Bronchial epithelial cell (primary cell): ENCODE measurements at places on chromosomes 1 and 21.
A peak's percentile ranks its signal among the peaks of the same experiment; 100 is the strongest.

- DNase-seq = no peak
Measured at GRCh38 chr21:33029385-33029921, 3.7 kb downstream of the OLIG2 start.

DNA sequence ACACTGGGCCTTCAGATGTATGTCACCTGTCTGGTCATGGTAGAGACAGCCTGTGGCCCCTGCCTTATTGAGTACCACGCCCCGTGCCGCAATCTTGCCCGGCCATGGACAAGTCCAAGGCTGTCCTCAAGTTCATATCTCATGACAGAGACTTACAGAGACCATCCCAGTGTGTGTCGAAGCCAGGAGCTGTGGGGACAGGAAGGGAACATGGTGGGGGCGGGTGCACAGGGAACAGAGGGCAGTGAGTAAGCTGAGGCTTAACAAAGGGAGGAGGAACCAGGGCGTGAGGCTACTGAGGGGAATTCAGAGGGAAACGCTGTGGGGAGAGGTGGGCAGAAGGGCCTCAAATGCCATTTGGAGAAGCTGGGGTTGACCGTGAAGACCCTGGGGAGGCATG is 75.8 kb downstream of the ALPL start:
- DNase-seq = peak; percentile 20

GRCh38 chr1:111369645-111370044 is 57.9 kb downstream of the OVGP1 start:
- DNase-seq = no peak

- peak; percentile 79 for DNase-seq
Measured at GRCh38 chr1:239550178-239550577, 163.8 kb downstream of the CHRM3 start.

DNA sequence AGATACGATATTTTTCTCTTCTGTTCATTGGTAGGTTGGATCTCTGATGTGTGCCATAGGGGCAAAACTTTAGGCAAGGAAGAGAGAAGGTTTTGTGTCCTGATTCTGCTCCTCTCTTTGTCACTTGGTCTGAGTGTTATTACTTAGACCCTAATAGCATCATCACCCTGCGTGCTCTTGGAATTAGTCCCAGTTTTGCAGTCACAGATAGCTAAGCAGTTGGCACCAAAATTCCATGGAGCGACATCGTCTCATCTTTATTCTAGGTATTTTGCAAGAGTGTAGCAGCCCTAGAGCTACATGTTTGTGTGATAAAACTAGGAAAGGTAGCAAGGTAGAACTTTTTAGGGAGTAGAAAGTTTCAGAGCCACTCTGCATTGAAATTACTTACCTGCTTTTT is 23.8 kb downstream of the PIP5K1A start:
- no peak for DNase-seq

GRCh38 chr1:247409869-247410544 is 6.0 kb upstream of the NLRP3 start:
- no peak for DNase-seq

DNA sequence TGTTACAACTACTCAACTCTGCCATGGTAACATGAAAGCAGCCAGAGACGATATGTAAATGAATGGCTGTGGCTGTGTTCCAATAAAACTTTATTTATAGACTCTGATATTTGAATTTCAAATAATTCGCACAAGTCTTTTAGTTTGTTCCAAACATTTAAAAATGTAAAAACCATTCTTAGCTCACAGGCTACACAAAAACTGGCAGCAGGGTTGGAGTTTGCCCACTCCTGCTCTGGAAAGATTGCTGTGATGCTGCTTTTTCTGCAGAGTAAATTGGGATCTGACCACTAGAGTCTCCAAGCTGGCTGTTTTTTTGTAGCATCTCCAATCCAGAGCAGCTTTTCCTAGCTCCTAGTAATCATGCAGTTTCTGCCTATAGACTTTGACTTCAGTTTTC is 157.5 kb downstream of the CHRM3 start:
- DNase-seq = no peak

GRCh38 chr1:38547321-38547720 is 312.3 kb downstream of the RRAGC start:
- no peak for DNase-seq

- no peak for DNase-seq
Measured at GRCh38 chr1:56074007-56074651, 505.2 kb downstream of the PLPP3 start.

DNA sequence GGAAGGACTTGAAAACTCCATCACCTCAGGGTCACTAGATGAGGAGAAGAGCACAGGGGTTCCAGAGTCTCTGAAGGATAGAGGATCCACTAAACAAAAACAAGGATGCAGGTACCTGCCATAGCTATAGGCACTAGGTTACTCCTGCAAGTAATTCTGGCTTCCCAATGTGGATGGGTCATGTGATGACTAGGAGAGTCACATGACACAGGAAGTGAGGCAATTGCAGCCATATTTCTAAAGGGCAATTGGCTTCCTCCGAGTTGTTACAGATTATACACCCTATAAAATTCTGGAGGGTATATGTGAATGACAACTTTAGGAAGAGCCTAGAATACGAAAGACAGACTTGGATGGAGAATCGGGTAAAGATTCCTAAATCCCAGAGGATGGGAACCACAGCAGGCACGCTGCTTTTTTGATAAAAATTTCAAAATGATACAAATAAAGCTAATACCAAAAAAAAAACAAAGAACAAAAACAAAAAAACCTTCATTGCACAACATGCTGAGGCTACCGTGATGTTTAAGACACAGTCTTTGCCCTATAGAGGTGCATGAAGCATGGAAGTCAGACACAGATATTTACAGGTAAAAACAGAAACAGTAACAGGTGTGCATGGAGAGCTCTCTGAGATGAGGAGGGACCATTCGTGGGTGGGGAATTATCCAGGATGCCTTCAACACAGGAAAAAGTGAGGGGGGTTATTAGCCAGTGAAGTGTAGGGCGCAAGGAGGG is 10.5 kb downstream of the MTX1 start:
- peak; percentile 63 for DNase-seq

- DNase-seq = no peak
Measured at GRCh38 chr1:186864296-186864695, 35.5 kb downstream of the PLA2G4A start.

DNA sequence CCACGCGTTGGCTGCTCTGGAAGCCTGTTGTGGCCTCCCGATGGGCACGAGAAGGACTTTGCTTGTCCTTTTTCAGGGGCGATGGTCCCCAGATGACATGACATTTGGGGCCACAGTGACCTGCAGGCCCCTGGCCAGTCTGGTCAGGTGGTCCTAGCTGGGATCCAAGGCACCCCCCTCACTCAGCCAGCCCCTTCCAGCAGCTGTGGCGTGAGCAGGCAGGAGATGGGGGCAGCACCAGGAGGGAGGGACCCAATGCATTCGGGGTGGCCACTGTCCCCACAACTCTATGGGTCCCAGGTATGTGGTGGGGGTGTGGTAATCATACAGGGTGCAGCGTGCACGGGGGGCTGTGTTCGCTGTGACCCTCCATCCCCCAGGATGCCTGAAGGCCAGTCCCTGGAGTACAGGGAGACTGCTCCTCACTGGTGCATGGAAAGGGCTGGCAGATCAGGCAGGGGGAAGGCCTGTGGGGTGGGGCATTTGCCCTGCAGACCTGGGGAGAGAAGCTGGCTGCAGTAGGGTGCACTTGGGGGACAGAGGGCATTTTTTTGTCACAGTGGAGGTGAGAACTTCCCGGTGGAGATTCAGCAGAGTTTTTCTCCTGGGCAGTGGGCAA is 31.7 kb downstream of the WNT3A start:
- no peak for DNase-seq

GRCh38 chr1:11207898-11208611 is 18.9 kb downstream of the ANGPTL7 start:
- peak; percentile 22 for DNase-seq

DNA sequence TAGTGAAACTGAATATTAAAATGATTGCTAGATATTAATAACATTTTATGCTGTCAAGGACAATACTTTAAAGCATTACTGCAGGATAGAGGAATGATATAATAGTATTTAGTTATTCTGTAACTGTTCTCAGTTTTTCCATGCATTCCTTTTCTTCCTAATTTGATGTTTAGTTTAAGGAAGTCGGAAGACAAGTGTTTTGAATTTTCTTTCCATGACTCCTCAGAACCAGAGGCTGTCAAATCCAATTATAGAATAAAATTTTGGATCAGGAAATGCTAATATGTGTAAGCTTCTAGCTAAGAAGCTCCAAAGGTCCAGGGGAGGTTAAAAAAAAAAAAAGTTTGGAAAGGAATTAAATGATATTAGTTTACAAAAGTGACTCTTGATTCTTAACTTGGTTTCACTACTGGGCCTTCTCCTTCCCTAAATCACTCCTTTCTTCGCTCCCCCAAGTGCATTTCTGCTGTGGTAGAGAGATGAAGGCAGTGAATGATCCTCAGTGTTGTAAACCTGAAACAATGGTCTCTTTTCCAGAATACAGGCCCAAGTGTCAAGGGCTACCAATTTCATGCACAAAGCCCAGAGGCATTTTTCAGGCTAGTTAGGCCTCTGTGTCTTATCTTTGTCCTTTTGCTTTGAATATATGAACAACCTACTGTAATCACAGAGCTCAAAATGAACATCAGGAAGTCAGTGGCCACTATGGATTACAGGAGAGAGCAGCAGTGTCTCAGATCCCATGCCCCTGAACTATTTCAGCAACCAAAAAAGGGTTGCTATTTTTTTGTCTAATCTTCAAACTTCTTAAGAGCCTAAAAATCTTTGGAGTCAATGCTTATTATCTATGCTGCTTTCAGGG is 6.2 kb downstream of the ADSS2 start:
- DNase-seq = no peak

DNA sequence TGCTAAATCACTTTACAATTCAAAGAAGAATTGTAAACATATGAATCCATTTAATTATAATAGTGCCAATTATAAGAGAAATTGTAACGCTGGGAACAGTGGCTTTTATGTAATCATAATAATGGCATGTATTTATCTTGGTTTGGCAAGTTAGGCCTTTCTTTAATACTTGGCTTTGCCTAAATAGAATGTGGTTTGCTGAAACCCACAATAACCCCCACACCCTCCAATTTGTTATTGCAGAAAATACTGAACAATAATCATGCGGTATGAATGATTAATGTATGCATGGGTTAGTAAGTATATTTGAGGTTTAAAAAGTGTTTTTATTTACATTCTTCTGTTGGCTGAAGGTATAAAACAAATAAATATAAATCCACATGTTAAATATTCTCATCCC is 138.2 kb downstream of the NFIA start:
- DNase-seq = no peak

- no peak for DNase-seq
Measured at GRCh38 chr1:104105465-104105864, 355.8 kb downstream of the AMY1C start.

DNA sequence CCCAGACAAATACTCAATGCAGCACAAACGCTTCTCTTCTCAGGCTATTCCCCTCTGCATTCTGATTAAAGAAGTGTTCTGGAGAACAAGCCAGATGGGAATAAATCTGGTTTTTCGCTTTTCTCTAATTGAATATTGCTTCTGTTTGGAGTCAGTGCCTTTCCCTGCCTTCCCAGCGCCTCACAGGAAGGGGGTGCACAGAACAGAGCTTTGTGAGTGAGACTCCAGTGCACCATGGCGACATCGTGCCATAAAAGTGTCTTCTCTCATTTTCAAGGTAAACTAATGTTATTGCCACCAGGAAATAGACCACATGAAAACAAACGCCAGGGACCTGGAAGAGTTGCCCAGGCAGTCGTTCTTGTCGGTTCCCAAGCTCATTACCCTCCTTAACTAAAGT is 43.6 kb upstream of the SLC45A1 start:
- no peak for DNase-seq

GRCh38 chr1:40704817-40705733 is 13.6 kb downstream of the NFYC start:
- DNase-seq = no peak

GRCh38 chr1:12415038-12415466 is 185.2 kb downstream of the VPS13D start:
- DNase-seq = no peak

DNA sequence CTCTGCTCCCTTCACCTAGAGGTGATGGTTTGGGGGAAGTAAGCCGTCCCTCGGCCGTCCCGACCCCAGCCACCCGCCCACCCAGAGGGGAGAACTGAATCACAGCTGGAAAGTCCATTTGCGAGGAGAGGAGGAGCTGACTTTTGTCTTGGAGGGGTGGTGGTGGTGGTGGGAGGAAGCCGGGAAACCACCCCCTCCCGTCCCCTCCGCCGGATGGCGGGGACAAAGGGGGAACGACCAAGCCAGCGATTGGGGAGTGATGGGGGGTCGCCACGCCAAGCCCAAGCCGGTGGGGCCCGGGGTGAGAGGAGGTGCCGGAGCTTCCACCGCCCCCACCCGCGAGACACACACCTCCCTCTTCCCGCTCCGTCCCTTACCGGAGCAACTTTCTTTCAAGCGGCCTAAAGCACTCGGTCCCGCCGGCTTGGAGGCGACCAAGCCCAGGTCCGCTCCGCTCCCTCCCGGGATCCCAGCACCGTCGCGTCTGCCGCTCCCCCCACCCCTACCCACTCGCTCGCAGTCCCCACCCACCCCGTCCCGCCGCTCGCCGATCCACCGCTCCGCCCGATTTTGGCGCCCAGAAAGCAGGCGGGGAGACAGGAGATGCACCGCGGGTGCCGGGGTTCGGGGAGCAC is 540 bp downstream of the ARHGEF2 start:
- no peak for DNase-seq

DNA sequence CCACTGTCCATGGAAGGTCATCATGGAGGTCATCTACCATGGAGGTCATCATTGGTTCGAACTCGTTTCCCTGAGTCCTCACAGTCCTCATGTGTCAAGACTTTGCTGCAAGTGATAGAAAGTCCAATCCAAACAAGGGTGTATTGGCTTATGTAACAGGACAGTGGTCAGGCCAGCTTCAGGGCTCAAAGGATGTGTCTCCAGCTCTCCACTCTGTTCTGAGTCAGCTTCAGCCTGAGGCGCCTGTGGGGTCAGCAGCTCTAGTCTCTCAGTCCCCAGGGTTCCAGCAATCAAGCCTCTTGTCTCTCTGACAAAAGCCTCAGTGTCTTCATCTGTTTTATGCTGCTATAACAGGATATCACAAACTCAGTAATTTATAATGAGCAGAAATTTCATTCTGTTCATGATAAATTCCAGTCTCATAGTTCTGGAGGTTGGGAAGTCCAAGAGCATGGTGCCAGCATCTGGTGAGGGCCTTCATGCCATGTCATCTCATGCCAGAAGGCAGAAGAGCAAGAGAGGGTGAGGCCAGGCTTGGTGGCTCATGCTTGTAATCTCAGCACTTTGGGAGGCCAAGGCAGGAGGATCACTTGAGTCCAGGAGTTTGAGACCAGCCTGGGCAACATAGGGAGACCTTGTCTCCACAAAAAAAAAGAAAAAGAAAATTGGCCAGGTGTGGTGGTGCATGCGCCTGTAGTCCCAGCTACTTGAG is 19.5 kb downstream of the A3GALT2 start:
- DNase-seq = no peak

DNA sequence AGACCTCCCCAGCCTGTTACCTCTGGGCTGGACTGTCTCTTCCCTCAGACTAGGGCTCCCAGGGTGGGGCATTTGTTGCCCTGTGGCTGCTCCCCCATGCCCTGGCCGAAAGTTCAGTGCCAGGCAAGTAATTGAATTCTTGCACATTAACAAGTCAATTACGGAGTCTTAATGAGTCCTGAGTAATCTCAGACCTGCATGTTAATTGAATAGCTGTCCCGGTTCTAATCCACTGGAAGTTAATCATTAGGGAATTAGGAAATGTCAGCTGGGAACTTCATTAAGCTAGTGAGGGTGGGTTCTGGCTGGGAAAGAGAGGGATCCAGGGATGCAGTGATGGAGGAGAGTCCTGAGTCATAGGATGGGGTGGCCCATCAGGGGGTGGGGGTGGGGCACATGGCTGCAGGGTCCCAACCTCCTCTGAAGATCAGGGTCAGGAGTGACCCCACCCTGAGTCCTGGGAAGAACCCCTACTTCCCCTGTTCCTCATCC is 47.1 kb upstream of the CSF3R start:
- DNase-seq = no peak

GRCh38 chr1:201272799-201273198 is 10.5 kb upstream of the PKP1 start:
- no peak for DNase-seq
